ENCODE measurements at places on chromosomes 12 and 14.

DNA sequence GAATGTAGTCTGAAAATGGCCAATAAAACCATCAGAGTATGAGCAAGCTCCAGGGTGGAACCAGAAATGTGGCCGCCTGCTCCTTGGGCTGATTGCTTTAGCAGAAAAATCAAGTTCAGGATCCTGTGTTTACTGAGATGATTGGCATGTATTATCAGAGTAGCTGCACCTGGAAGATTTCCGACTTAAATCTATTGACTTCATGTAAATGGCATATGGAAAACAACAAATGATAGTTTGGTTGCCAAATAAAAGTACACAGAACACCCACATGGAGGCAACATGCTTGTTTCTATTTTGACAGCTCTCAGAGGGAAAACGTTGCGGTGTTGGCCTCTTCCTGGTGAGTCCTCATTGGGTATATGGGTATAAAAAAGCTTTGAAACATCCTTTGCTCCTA lies 31.3 kb downstream of the SOCS2 start:
- DNase-seq = no peak

DNA sequence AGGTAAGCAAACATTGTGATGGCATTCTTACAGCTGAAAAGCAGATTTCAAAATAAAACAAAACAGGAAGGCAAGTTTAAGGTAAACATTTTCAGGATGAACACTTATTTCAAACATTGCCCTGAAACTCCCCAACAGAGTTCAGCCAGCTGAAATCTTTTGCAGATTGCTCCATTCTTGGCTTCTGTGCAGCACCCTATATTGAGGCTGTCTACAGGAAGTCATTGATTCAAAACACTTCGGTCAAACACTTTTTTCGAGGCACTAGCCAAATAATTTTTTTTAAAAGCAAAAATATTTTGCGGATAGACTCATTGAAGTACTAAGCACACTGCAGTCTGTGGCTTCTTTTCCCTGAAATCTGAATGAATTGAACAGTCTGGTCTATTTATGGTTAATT lies 318.1 kb upstream of the PDE3A start:
- DNase-seq = no peak

DNA sequence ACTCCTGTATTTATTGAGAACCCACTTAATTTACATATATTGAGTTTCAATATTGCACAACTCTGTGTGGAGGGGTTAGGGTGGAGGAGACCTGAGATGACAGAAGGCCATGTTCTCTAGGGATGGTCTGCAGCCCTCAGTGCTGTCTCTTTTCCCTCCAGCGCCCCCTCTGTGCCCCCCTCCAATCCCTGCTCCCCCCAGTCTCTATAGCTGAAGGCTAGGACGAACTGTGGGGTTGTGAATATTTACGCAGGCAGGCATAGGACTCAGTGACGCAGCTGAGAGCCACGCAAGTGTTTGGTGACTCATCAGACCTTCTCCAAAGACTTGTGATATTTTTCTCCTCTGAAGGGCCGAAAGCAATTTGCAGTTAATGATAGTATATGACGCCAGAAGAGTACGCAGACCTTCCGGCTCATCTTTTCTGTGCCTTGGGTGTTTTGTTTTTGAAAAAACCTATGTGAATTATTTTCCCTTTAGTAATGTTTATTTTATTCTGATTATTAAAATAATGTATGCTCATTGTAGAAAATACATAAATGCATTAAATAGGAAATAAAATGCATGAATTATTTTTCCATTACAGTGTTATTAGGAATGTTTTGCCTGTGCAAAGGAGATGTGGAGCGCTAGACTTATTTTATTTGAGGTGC lies 85.3 kb downstream of the SLC25A47 start:
- no peak for DNase-seq

GRCh38 chr12:68391937-68392336 lies 59.8 kb upstream of the MDM1 start:
- DNase-seq = no peak

DNA sequence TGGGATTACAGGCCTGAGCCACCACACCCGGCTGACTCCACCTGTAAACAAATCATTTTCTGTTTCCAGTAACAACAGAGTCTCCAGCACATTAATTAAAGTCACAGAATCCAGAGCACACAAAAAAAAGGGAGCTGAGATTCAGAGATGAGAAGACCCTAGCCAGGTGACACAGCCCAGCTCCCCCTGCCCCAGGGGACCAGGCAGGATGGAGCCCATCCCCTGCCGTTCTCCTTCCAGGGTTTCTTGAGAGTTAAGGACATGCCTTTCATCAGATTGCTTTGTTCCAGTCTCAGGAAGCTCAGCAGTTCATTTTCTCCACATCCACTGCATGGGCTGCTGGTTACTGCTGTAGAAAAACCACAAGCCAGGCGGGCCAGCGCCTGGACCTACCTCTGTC lies 81.2 kb downstream of the RIMBP2 start:
- no peak for DNase-seq

GRCh38 chr12:32390572-32391219 lies 8.7 kb upstream of the FGD4 start:
- DNase-seq = no peak

DNA sequence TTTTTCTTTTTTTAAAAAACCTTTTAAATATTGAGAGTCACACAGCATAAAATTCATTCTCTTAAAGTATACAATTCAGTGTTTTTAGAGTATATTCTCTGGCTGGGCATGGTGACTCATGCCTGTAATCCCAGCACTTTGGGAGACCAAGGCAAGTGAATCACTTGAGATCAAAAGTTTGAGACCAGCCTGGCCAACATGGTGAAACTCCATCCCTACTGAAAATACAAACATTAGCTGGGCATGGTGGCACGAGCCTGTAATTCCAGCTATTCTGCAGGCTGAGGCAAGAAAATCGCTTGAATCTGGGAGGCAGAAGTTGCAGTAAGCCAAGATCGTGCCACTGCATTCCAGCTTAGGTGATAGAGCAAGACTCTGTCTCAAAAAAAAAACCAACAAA lies 68.4 kb upstream of the BCAT1 start:
- no peak for DNase-seq

GRCh38 chr12:111409780-111410430 lies 4.2 kb downstream of the SH2B3 start:
- no peak for DNase-seq

DNA sequence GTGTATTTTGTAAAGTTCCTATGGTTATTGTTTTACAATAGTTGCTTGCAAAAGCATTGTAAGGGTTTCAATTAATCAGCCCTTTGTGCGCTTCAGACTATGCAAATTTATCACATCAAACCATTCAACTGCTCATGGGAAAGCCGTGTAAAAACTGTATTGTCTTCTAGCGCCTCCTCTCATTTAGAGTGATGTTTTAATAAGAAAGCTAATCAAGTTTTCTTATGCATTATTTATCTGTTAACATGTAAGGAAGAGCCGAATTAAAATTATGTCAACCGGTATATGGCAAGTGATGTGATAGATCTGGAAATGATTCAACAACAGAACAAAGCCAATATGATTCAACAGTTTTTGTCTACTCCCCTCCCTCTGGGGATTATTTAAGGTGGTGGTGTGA lies 92.5 kb upstream of the RFX4 start:
- no peak for DNase-seq

- DNase-seq = no peak
Observed at GRCh38 chr12:5524116-5524768, 92.3 kb downstream of the NTF3 start.

- DNase-seq = no peak
Observed at GRCh38 chr14:49880267-49881064, 12.4 kb upstream of the ARF6 start.
